ENCODE measurements at places on chromosomes 7 and 10.

DNA sequence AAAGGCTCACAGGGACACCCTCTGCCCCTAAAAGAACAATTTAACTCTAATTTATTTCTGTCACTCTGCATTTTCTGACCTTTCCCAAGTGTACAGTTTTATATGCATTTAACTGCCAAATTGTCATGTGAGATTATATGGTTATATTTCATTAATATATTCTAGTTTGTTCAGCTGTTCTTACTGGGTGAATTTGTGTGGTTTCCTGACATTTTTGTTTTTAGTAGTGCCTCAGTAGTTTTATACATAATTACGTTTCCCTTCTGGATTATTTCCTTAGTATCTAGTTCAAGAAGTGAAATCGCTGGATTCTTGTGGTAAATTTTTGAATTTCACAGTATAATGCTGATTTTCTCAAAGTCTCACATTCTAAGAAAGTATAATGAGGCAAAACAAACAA, 41.3 kb downstream of the EGFR start:
- DNase-seq, result no peak

GRCh38 chr10:30579574-30579973, 50.0 kb downstream of the LYZL2 start:
- DNase-seq, result no peak

GRCh38 chr7:110868458-110868857, 222.5 kb upstream of the LRRN3 start:
- no peak for DNase-seq

DNA sequence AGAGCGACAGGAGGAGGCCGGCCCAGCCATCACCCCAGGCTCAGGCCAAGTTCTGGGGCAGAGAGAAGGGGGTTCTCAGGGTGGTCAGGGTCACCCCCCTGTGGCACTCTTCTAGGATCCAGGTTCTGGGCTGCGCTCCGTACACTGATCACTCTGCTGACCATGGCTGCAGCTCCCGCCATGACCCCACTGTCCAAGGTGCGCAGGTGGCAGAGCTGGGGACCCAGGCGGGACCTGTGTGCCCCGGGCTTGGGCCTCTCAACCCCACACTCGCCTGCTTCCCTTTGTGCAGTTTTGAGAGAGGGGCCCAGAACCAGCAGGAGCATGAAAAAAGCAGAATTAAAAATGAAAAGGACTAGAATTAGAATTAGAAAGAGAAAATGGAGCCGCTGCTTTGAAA, 227.1 kb downstream of the FANK1 start:
- DNase-seq, result no peak

- no peak for DNase-seq
Measured at GRCh38 chr7:130872756-130873448, 138.9 kb upstream of the KLF14 start.

DNA sequence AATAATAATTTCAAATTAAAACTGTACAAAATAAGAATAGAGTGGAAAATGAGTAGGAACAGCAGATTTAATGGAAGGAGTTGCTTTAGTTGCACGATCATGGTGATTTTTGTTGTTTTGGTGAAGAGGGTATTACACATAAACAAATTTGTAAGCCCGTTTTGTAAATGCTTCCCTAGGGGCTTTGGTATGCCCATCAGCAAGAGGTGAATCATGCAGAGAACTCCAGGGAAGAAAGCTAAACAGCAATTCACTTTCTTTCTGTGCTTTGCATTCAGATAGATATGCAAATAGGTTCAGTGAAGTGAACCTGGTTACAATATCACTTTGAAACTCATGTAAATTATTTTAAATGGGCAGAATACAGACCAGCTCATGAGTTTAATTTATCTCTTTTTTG, 422.2 kb upstream of the MTPN start:
- DNase-seq, result no peak

DNA sequence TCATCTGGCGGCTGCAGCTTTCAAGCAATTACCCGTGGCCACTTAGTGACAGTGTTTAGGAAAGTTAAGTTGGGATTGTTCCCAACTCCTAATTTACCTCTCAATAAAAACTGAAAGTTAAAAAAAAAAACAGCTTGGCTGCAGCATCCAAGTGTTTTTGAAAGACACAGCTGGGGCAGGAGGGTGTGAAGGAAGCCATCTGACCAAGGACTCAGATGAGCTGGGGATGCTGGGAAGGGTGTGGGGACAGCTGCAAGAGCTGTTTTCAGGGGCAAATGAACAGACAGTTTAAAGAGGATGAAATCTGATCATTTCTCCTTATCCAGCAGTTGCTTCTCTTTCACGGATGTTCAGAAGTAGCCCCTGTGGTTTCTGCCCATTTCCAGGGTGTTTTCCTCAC, 129.2 kb upstream of the CDCA7L start:
- DNase-seq, result no peak

DNA sequence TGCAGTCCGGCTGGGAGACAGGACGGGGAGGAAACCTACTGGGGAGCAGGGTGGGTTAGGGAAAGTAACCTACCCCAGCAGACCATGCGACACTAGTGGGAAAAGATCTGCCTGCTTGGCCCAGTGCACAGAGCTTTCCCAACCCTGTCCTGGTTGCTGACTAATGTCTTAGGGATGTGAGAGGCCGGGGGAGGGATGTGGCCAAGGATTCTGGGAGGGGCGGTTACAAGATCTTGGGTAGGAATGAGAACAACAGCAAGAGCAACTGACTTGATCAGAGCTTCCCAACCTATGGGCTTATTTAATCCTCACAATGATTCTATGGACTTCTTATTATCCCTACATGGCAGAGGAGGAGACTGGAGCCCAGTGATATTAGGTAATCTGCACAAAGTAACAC, 24.0 kb upstream of the EIF5AL1 start:
- DNase-seq, result no peak

- DNase-seq, result no peak
Measured at GRCh38 chr7:118648002-118648401, 423.5 kb downstream of the ANKRD7 start.

DNA sequence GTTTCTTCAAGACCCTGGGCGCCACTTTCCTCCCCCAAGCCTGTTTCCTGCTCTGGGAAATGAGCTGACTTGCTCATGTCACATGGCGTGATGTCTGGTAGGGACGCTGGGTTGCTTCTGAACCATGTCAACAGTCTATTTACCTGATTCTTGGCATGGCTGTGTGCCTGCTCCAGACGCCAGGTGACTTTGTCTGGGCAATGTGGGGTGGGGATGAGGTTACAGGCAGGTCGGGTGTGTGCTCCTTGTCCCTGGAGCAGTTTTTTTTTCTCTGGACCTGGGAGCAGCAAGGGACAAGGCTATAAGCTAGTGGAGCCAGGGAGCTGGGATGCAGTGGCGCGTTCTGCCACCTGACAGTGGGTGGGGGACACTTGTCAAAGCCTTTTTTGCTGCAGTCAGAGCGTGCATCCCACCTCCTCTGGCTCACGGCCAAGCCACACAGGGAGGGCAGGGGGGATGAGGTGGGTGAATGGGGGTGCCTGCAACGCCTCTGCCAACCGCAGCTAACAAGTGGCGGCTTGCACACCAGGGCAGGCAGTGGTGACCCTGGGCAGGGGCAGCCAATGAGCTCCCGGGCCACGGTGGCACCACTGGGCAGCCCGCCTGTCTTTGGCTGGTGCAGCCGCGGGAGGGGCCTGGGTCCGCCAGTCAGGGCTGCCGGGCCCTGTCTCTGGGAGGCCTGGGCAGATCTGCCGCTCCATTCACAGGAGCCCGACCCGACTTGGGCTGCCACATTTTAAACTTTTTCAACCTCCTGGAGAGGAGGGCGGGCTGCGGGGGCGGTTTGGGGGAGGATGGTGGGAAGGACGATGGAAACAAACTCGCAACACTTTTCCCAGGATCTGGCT, 22.9 kb downstream of the DNAJB12 start:
- no peak for DNase-seq

DNA sequence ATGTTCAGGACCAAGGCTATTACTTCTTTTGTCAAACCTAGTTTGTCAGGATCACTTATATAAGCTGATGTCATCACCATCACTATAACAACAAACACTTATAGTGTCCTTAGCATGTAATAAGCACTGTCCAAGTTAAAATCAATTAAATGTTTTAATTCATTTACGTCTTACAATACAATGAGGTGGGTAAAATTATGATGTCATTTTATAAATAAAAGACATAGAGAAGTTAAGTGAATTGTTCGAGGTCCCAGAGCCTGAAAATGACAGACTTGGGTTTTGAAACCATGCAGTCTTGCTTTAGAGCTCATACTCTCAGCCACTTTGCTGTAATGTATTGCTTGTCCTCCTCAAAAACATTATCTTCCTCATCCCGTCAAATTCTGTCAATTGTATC, 48.3 kb downstream of the SLC13A1 start:
- DNase-seq, result no peak

DNA sequence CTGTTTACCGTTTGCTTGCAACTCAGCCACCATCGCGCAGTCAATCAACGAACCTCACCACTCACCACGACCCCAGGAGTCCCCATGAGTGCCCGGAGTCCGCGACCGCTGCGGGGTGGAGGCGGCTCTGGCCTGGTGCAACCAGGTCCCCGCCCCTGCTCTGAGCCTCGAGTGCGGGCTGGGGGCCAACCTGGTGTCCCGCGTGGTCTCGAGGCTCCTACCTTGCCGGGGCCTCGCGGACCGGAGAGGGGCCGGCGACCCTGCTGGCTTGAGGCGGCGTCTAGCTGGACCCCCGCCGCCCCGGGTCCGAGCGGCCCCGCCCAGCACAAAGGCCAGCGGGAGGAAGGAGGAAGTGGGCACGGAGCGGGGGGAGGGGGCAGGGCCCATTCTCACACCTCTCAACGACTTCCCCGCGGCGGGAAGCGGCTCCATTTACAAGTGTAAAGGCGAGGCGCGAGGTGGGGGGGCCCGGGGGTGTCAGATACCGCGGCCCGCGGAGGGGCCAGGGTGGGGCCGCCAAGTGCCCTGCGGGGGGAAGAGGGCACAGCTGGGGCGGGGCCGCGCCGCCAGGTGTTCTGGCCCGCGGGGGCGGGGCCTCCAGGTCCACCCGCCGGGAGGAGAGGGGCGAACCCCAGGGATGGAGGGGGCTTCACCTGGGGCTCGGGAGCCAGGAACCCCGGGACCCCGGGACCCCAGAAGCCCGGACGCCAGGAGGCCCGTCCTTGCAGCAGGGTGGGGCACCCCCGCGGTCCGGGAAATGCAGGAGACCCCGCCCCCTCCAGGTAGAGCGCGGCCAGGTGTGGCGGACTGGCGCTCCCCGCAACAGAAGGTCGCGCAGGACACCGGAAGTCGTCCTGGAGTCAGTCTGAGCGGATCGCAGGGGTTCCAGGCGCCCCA, 8.6 kb downstream of the CTBP2 start:
- no peak for DNase-seq

Measured in glomerular endothelial cell (primary cell).